Activated naive CD4-positive, alpha-beta T cell treated with anti-CD3 and anti-CD28 coated beads, Interleukin-2, amount 10 ng/mL, durations not matched to agents 7 days and 5 days (primary cell): ENCODE measurements at places on chromosomes 7 and 10.

GRCh38 chr10:75623310-75624093 lies 192.1 kb downstream of the LRMDA start:
- H3K36me3 ChIP-seq, result no peaks in the 10 kb centered on the region
- no peaks in the 10 kb centered on the region for H3K4me1 ChIP-seq
- no peak overlapping the region for H3K27ac ChIP-seq
- no peak overlapping the region for H3K4me3 ChIP-seq

GRCh38 chr10:16915300-16915699 lies 98.1 kb upstream of the RSU1 start:
- no peak overlapping the region for H3K4me3 ChIP-seq
- H3K36me3 ChIP-seq, result no peaks in the 10 kb centered on the region
- no peak overlapping the region for H3K27ac ChIP-seq
- no peak for DNase-seq

- no peaks in the 10 kb centered on the region for H3K27me3 ChIP-seq
- no peaks in the 10 kb centered on the region for H3K4me1 ChIP-seq
- no peak overlapping the region for H3K4me3 ChIP-seq
Observed at GRCh38 chr10:121469797-121470606, 128.2 kb downstream of the FGFR2 start.

DNA sequence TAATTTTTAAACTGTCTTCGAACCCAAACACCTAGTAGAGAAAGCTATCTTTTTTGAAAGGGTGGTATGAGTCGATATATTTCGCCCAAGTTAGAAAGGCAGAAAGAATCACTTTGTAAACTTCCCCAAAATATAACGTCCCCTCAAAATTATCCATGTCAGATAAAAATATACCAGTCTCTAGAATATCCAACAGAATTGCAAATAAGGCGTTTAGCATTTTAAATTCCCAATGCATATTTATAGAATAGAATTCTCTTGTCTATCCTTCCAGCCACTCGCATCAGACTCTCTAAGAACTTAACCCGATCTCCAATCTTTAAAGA lies 2.1 kb downstream of the CTBP2 start:
- no peak for DNase-seq
- no peak overlapping the region for H3K27ac ChIP-seq
- peaks cover 6% of the 10 kb centered on the region for H3K4me1 ChIP-seq
- H3K4me3 ChIP-seq, result peak overlapping the region; percentile 69
- H3K27me3 ChIP-seq, result peaks cover 82% of the 10 kb centered on the region

GRCh38 chr10:120328647-120329046 lies 128.4 kb upstream of the PLPP4 start:
- H3K36me3 ChIP-seq, result no peaks in the 10 kb centered on the region
- no peak overlapping the region for H3K4me3 ChIP-seq
- peaks cover 8% of the 10 kb centered on the region for H3K27me3 ChIP-seq
- DNase-seq, result no peak

DNA sequence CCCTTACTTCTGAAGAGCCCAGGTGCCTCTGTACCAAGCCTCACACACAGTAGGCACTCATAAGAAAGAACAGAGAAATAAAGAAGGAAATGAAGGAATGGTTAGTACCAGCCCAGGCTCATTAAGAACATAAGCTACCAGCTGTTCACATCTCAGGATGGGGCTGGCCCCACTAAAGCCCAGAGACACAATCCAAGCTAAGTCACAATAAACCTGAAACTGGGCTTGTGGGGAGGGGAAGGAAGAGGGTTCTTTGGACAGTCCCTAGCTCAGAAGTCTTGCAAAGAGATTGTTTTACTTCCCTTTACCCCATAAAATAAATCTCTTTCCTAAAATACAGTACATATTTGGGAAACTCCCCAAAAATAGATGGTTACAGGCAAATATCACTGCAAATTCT lies 24.3 kb downstream of the FBXW4 start:
- no peak overlapping the region for H3K4me3 ChIP-seq
- no peak for DNase-seq
- H3K27me3 ChIP-seq, result no peaks in the 10 kb centered on the region
